HT-29 (cell line): ENCODE measurements at places on chromosomes 11 and 22. TPM values are rescaled to one million over a fixed set of nuclear protein-coding genes. Genes with fewer than 3 reads are reported as not detected.
A peak's percentile ranks its signal among the peaks of the same experiment; 100 is the strongest.

DNA sequence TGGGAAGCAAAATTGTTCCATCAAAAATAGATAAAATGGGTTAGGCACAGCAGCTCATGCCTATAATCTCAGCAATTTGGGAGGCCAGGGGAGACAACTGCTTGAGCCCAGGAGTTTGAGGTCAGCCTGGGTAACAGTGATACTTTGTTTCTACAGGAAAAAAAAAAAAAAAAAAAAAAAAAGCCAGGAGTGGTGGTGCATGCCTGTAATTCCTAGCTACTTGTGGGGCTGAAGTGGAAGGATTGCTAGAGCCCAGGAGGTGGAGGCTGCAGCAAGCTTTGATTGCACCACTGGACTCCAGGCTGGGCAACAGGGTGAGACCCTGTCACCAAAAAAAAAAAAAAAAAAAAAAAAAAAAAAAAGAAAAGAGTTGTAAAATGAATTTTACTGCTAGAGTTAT is 49.6 kb downstream of the KIF18A start:
- no peak for DNase-seq

RBMXL2 gene
- total RNA-seq: 0.05 TPM in 1 of 2 replicates, not detected in the other

DNA sequence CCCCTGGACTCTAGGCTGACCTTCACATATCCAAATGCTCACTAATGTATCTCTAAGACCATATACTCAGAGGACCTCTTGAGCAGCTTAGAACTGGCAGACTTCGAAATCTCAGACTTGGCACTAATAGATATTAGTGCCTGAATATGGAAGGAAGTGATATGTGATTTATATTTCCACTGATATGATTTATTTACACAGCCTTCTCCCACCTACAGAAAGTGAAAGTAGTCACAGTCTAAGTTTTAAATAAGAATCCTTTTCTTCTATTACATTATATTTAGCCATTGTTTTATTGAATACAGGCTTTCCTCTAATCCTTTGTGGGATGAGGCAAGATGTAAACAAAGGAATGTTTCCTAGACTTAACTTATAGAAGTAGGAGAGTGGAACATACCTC is 6.7 kb upstream of the NAV2 start:
- DNase-seq: no peak

SLC22A6 gene
- total RNA-seq: not detected in 2 replicates

OR2AG2 gene
- 0.15 and 0.16 TPM in 2 replicates for total RNA-seq

- no peak for DNase-seq
Observed at GRCh38 chr11:121486054-121486453, 33.3 kb upstream of the SORL1-AS1 start.

DNA sequence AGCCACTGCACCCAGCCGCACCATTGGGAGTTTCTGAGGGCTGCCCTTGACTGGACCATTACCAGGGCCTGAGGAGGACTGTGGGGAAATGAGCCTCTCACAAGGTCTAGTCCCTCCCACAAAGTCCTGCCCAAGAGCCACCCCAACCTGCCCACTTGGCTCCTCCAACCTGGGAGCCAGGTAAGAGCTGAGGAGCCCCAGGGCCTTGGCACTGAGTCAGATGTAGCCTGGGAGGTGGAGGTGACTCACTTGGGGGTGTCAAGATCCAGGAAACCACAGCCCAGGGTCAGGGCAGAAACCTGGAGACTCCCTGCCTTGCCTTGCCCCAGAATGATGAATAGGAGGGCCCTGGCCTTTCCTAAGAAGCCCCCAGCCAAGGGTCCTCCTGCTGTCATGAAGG is 25.8 kb upstream of the P2RY2 start:
- peak; percentile 66 for DNase-seq

DNA sequence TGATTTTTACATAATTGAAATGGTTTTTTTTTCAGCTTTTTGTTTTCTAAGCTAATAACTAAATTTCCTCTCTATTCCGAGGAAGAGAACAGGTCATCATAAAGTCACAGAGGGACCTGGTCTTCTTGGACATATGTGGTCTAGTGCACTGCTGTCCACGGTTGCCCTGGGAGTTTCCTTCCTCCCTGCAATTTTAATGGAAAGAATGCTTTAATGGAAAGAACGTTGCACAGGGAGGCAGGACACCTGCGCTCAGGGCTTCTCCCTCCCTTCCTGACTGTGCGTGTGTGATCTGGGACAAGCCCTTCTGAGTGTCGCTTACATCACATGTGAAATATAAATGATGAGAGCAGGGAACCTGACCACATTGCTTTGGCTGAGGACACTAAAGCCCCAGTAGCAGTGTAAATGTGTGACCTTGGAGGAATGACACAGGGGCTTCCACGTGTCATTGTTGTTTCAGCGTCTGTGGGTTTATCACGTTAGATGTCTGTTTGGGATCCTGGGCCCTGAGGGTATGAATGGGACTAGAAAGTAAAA is 93.2 kb downstream of the AMOTL1 start:
- DNase-seq: no peak

EFCAB6 gene
- total RNA-seq: 0.08 TPM in 1 of 2 replicates, not detected in the other

DNA sequence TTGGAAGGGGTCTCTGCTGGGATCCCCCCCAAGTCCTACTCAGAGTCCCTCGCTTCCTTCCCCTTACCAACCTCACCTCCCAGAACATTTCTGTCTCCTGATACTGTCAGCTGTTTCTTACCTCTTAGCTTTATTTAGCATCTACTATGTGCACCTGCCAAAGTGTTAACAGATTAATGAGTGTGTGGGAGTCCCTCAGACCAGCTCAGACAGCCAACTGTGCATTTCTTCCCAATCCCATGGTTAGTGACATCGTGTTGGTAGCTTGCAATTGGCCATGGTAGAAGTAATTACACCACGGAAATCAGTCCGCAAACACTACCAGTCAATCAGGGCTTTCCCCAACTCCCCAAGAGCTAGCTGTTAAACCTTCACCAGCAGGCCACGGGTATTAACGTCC is 150.6 kb downstream of the DSCAML1 start:
- DNase-seq: no peak

DNA sequence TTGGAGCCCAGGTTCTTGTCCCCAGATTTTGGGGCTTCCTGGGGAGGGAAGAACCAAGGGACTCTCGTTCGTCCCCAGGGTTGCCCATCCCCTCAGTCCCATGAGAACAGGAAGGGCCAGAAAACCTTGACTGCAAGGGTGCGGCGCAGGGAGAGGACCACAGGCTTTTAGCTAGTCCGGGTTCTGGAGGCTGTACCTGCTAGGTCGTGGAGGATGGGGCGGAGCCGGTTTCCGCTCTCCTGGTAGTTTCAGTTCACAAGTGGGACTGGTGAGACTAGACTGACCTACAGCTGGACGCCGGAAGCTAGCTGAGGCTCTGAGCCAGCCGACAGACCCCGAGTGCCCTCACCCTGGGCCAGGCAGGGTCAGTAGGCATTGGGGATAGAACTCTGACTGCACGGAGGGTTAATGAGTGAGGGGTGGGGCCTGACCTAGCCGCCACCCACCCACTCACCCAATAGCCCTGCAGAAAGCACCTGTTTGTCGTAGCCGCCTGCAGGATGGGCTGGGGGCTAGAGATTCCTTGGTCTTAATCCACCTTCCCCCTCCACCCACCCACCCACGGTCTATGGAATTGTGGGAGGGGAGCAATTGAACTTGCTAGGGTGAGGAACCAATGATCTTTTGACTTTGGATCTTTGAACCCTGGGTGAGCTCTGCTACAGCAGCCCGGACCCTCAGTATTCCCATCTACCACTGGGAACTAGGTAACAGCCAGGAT is 1.5 kb downstream of the MAFF start:
- DNase-seq: peak; percentile 74

C22orf39 gene
- 43.6 and 58.4 TPM in 2 replicates for total RNA-seq

ABCC8 gene
- total RNA-seq: 0.08 and 0.52 TPM in 2 replicates

EML3 gene
- 72.3 and 72.5 TPM in 2 replicates for total RNA-seq

GRCh38 chr11:109939166-109939810 is 153.9 kb upstream of the ZC3H12C start:
- DNase-seq: peak; percentile 80
